ENCODE measurements at places on chromosomes 5 and 9. TPM values are rescaled to one million over a fixed set of nuclear protein-coding genes. Genes with fewer than 3 reads are reported as not detected.

- DNase-seq = peak; percentile 63
- peak overlapping the region; percentile 71 for H3K4me3 ChIP-seq
- no peaks in the 10 kb centered on the region for H3K36me3 ChIP-seq
- peaks cover 31% of the 10 kb centered on the region for H3K4me1 ChIP-seq
Observed at GRCh38 chr9:99825172-99826046, 3.7 kb downstream of the NR4A3 start.

DNA sequence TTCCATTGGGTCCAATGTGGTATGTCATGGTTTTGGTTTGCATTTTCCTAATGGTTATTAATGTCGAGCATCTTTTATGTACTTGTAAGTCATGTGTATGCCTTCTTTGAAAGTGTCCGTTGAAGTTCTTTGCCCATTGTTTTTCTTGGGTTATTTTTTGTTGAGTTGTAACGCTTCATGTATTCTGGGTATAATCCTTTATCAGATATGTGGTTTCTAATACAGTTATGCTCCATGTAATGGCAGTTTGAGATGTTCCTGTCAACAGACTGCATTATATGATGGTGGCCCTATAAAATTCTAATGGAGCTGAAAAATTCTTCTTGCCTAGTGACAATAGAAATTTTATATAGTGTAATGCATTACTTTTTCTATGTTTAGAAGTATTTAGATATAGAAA lies 17.2 kb downstream of the RIC1 start:
- DNase-seq = no peak
- no peak overlapping the region for H3K4me3 ChIP-seq
- H3K27ac ChIP-seq = no peak overlapping the region
- no peaks in the 10 kb centered on the region for H3K36me3 ChIP-seq
- peaks cover 4% of the 10 kb centered on the region for H3K4me1 ChIP-seq
- no peaks in the 10 kb centered on the region for H3K27me3 ChIP-seq

- H3K4me3 ChIP-seq = no peak overlapping the region
- H3K27me3 ChIP-seq = no peaks in the 10 kb centered on the region
- no peak overlapping the region for H3K27ac ChIP-seq
- no peaks in the 10 kb centered on the region for H3K4me1 ChIP-seq
- no peak for DNase-seq
- no peaks in the 10 kb centered on the region for H3K36me3 ChIP-seq
Observed at GRCh38 chr5:107431998-107432397, 238.7 kb downstream of the EFNA5 start.

The BTNL9 gene
- 99.8 TPM for total RNA-seq

DNA sequence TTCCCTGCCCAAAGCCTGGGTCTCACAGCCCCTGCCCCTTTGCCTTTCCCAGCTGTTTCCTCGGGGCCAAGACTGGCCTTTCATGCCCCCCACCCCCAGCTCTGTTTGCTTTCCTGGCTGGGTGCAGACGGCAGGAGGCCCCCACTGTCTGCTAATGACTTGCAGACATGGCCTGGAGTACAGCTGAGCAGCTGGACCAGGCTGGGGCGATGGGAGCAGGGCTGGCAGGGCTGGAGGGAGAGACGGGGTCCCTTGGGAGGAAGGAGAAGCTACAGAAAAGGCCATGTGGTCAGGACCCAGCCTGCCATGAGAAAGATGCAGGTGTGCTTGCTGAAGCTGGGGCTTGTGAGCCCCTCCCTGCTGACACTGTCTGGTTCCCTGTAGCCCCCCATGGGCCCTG lies 28.3 kb upstream of the GFPT2 start:
- no peaks in the 10 kb centered on the region for H3K36me3 ChIP-seq
- no peaks in the 10 kb centered on the region for H3K27me3 ChIP-seq
- H3K4me1 ChIP-seq = no peaks in the 10 kb centered on the region

- H3K27me3 ChIP-seq = no peaks in the 10 kb centered on the region
- H3K27ac ChIP-seq = no peak overlapping the region
- no peaks in the 10 kb centered on the region for H3K36me3 ChIP-seq
- no peaks in the 10 kb centered on the region for H3K4me1 ChIP-seq
- no peak overlapping the region for H3K4me3 ChIP-seq
- DNase-seq = no peak
Observed at GRCh38 chr9:28056466-28056865, 483.2 kb upstream of the C9orf72 start.

The PROB1 gene
- 1.9 TPM for total RNA-seq

The RNF183 gene
- total RNA-seq = not detected

DNA sequence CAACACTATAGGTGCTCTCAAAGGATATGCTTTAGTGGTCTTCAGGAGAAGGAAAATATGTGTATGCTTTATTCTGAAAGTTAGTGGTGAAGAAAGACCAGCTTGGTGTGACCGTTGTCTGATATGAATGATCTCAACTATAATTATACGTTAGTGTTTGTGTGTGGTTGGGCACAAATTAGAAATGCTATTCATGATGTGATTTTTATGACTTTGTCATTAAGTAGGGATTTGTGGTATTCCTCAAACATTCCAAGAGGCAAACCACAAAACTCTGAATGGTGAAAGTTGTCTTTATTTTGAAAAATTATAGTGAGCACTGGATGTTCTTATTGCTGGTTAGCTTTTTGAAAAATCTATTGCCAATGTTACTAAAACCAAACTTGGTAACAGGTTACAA lies 6.2 kb upstream of the F2R start:
- no peaks in the 10 kb centered on the region for H3K36me3 ChIP-seq
- H3K4me1 ChIP-seq = peaks cover 3% of the 10 kb centered on the region
- H3K27ac ChIP-seq = no peak overlapping the region

DNA sequence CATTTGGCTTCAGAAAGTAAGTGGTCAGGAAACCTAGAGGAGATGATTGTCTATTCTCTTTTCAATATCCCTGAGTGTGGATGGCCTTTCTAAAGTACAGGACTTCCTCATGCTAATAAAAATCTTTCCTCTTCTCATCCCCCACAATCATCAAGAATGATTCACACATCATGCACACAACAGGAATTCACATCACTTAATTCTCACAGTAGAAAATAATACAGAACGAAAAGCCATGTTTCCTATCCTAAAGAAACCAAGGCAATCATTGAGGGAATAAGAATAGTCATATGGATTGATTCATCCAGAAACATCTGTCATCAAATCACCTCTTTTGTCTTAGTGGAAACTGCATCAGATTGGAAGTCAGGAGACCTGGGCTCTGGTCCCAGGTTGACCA lies 203.1 kb upstream of the PIK3R1 start:
- H3K4me1 ChIP-seq = no peaks in the 10 kb centered on the region
- no peak overlapping the region for H3K27ac ChIP-seq
- no peak overlapping the region for H3K4me3 ChIP-seq

GRCh38 chr9:82024908-82025307 lies 36.3 kb downstream of the SPATA31D1 start:
- H3K36me3 ChIP-seq = no peaks in the 10 kb centered on the region
- H3K4me3 ChIP-seq = no peak overlapping the region
- no peak overlapping the region for H3K27ac ChIP-seq
- no peak for DNase-seq

GRCh38 chr5:157217289-157218024 lies 36.8 kb downstream of the ITK start:
- H3K4me1 ChIP-seq = no peaks in the 10 kb centered on the region
- no peak overlapping the region for H3K27ac ChIP-seq
- H3K36me3 ChIP-seq = no peaks in the 10 kb centered on the region
- DNase-seq = no peak
- no peaks in the 10 kb centered on the region for H3K27me3 ChIP-seq

- peaks cover 27% of the 10 kb centered on the region for H3K4me1 ChIP-seq
- H3K36me3 ChIP-seq = no peaks in the 10 kb centered on the region
- no peaks in the 10 kb centered on the region for H3K27me3 ChIP-seq
- H3K4me3 ChIP-seq = no peak overlapping the region
- no peak overlapping the region for H3K27ac ChIP-seq
- DNase-seq = no peak
Observed at GRCh38 chr9:105067895-105068580, 140.1 kb upstream of the ABCA1 start.

DNA sequence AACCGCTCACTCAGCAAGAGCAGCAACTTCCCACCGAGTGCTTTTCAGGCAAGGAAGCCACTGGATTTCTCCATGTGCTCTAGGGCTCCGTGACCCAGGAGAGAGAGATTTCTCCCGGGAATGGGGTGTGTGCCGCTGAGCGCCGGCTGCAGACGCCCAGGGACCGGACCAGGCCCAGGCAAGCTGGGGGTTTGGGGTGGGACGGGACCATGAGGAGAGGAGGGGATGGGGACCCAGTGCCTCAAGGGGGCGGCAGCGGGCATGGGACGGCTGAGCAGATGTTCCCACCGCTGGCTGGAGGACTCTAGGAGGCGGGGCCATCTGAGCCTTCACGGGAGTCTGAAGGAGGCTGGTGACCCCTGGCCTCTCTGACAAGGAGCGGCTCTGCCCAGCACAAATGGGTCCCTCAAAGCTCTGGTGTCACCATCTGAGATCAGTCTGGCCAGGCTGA lies 8.5 kb downstream of the LCN9 start:
- no peaks in the 10 kb centered on the region for H3K36me3 ChIP-seq
- no peak overlapping the region for H3K4me3 ChIP-seq
- no peak overlapping the region for H3K27ac ChIP-seq
- H3K27me3 ChIP-seq = peaks cover 8% of the 10 kb centered on the region
- peak; percentile 51 for DNase-seq

GRCh38 chr5:60340965-60341471 lies 358.9 kb downstream of the DEPDC1B start:
- no peaks in the 10 kb centered on the region for H3K4me1 ChIP-seq
- H3K4me3 ChIP-seq = no peak overlapping the region
- H3K27ac ChIP-seq = no peak overlapping the region

- peaks cover 97% of the 10 kb centered on the region for H3K27me3 ChIP-seq
- DNase-seq = no peak
- H3K27ac ChIP-seq = no peak overlapping the region
- H3K36me3 ChIP-seq = no peaks in the 10 kb centered on the region
Observed at GRCh38 chr9:137161558-137162486, 8.0 kb downstream of the LRRC26 start.

Measured in upper lobe of right lung (tissue), 1 donor.